ENCODE measurements at places on chromosomes 3 and 15.

- no peak for DNase-seq
These were observed 237.2 kb downstream of the MBNL1 start for GRCh38 chr3:152505926-152506325.

GRCh38 chr15:40764629-40765103 lies 798 bp downstream of the GCHFR start:
- no peak for DNase-seq

- DNase-seq: no peak
These were observed 24.4 kb downstream of the AVEN start for GRCh38 chr15:34014556-34014955.

GRCh38 chr3:99683465-99683864 lies 45.1 kb downstream of the COL8A1 start:
- no peak for DNase-seq

GRCh38 chr3:38453075-38453912 lies at the start of gene ACVR2B:
TSS of gene ACVR2B (plus strand) at chr3:38453890. CDS start at chr3:38454323, 433 bp downstream.
- DNase-seq: peak; percentile 66

DNA sequence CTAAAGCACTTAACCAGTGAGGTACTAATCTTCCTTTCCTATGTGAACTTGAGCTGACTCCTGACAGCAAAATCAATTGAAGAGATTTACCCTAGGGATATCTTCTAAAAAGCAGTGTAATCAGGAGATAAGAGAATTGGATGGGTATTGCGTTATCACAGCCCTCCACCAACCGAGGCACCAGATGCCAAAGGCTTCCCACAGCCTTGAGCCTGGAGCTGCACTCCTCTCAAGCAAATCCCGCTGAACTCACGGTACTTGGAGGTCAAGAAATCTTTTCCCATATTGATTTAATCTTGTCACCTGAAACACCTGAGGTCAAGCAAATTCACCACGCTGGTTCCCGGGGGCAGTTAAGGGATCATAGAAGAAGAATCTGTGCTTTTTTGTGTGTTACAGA lies 346.8 kb downstream of the TBL1XR1 start:
- DNase-seq: no peak

- DNase-seq: no peak
These were observed 79.6 kb downstream of the PCOLCE2 start for GRCh38 chr3:142809259-142809658.

GRCh38 chr15:50315814-50316630 lies 39.0 kb downstream of the GABPB1 start:
- no peak for DNase-seq

GRCh38 chr15:60343221-60343970 lies 54.4 kb downstream of the ANXA2 start:
- DNase-seq: no peak

DNA sequence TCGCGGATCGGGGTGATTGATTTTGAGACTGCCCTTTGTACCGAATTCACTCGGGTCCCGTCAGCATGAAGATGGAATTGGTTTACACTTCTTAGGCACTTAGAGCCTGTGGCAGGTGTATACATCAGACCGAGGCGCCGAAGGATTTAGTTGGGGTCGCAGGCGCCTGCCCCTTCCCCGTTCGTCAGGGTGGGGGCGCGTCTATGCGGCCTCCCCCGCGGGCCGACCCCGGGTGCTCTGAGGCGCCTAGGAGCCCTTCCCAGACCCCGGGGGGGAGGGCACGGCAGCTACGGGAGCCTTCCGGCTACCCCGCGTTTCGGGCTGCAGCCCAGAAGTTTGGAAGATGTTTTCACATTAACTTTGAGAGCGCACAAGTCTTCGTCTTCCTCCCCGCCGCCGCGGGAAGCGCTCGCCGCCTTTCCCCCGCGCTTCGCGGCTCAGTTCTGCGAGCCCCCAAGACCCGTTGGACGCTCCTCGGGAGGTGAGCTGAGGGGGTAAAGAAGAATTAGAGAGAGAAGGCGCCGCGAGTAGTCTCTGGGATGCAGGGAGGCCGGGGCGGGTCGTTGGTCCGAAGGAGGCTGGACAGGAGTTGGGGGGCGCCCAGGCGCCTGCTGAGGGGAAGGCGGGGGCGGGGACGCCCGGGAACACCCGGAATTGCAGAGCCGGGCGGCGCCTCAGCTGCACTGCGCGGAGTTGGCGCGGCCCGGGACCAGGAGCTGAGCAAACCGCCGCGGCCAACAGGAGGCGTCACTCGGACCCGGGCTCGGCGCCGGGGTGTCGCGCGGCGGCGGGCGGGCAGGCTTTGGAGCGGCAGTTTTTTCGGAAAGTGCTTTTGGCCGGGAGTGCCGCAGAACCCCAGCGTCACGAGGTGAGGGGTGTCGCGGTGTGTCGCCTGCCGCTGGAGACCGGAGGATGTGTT lies 780 bp downstream of the TIPARP start:
- DNase-seq: no peak

- no peak for DNase-seq
These were observed 162.4 kb downstream of the ADAMTSL3 start for GRCh38 chr15:83816124-83816883.

- no peak for DNase-seq
These were observed 179.4 kb upstream of the ALCAM start for GRCh38 chr3:105187344-105187743.

- DNase-seq: no peak
These were observed 147.2 kb downstream of the LPP start for GRCh38 chr3:188301147-188301546.

DNA sequence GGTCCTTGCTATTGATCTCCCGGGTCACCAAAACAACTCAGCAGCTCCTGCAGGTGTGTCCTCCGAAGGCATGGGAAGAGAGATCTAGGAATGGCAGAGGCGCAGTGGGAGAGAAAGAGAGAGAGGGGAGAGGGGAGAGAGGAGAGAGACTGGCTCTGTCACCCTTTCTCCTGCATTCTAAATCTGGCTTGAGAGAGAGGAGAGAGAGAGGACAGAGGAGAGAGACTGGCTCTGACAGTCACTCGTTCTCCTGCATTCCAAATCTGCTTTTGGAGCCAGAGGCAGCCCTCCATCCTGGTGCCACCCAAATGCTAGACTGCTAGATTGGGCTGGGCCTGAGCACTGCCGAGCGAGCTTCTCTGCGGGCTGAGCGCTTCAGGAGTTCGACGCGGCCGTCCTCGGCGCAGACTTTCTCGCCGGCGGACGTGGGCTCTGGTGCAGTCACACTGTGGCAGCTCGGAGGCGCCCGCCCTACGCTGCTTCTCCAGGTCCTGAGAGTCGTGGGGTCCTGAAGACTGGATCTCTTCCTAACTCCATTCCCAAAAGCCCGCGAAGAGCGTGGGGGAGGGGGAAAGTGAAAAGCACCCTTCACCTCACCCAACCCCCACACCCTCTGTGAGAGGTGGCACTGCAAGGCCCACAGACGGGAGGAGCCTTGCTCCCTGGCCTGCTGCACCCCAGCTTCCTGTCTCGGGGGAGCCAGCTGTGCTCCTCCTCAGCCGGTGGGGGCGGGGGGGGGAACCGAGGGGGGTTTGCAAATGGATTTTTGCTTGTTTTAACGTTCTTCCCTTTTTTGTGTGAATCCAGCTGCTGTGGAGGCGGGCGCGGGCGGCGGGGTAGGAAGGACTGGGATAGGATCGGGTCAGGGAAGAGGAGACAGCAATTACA lies 222.3 kb downstream of the MEIS2 start:
- no peak for DNase-seq

DNA sequence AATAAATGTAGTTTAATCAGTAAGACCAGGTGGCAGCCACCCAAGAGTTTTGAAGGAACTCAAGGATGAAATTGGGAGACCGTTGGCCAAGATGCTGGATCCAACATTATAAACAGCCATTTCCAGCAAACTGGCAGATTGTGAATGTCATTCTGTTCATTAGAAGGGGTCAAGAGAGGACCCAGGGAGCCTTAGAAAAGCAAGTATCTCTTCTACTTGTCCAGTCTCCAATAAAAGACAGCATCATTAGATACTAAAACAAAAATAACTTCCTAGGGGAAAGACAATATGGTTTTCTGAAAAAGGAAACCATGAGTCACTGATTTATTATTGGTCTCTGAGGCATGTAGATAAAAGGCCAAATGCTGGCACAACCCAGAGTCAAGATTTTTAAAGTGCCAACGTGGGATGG lies 67.9 kb downstream of the GADL1 start:
- no peak for DNase-seq

GRCh38 chr3:100634493-100635272 lies 25.3 kb downstream of the ADGRG7 start:
- DNase-seq: no peak

DNA sequence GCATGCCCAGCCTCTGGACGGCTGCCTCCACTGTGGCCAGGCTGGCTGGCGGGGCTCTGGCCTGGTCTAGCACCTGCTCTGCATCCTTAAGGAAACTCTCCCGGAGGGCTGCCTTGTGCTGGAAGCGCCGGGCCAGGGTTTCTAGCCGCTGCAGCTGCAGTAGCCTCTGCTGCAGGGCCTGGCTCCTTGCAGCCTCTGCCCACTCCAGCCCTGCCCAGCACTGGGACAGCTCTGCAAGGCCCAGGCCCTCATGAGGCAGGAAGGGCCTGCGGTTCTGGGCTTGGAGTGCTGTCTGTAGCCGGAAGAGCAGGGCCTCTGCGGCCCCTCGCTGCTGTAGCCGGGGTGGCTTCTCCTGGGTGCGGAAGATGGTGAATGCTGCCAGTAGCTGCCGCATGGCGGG lies 8.0 kb downstream of the SPTBN5 start:
- no peak for DNase-seq

DNA sequence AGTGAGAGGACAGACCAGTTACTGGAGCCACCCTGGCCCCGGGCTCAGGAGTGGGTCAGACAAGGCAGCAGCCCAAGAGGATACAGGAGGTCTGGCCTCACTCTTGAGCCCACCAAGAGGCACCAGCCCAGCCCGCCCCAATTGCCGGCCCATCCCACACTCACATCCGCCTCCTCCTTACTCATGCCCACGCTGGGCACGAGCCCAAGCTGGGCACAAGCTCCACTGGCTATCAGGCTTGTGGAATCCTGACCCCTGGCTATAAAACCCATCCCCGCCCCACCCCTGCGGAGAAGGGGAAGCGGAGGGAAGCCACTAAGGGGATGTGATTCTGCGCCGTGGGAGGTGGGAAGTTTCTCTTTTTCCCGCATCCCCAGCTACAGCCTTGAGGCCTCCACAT lies 25.9 kb downstream of the ADCY5 start:
- no peak for DNase-seq

DNA sequence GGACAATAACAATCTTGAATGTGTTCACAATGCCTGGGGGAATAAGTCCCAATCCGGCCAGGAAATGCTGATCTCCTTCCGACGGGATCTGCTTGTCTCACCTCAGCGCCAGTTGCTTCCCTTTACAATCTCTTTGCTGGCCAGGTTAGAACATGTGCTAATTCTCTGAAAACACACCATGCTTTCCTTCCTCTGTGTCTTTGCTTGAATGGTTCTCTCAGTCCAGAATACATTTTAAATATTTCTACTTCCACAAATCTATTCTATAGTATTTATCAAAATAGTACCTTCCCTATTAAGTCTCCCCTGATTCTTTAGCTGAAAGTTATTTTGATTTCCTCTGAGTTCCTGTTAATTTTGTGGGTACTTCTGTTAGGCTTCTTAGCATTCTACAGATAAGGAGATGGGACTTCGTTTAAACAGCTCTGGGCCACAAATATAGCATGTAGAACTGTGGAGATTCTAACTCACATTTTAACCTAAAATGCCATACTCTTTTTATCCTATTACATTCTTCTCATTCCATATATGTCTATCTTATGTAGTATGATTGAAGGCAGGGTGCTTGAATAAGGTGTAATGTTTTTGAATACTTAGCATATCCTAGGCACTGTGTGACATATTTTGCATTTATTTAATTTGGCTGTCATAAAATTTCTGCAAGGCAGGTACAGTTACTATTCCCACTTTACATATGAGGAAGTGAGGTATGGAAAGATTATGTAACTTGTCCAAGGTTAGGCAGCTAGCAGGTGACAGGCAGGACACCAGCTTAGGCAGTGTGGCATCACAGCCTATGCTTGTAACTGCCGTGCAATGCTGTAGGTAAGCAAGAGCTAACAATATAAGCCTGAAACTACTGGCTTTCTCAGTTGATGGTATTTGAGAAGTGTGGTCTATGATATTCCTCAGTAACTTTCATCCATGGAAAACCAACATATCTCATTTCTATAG lies 299.8 kb downstream of the LPP start:
- DNase-seq: no peak

DNA sequence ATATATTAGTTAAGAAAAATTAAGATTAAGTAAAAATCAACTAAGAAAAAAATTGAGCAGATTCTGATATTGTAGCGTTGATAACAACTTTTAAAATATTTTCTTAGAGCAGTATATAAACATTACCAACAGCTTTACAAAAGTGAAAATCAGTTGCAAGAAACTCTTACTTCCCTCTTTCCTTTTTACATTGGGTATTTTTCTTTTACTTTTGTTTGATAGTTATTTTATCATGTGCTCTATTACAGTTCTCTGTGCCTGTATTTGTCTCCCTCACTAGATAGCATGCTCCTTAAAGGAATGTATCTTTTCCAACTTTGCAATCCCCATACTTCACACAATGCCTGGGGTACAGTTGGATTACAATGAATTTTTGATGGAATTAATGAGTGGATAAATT lies 87.5 kb upstream of the P3H2 start:
- no peak for DNase-seq

GRCh38 chr3:34547297-34547920 lies 749.0 kb downstream of the PDCD6IP start:
- no peak for DNase-seq

DNA sequence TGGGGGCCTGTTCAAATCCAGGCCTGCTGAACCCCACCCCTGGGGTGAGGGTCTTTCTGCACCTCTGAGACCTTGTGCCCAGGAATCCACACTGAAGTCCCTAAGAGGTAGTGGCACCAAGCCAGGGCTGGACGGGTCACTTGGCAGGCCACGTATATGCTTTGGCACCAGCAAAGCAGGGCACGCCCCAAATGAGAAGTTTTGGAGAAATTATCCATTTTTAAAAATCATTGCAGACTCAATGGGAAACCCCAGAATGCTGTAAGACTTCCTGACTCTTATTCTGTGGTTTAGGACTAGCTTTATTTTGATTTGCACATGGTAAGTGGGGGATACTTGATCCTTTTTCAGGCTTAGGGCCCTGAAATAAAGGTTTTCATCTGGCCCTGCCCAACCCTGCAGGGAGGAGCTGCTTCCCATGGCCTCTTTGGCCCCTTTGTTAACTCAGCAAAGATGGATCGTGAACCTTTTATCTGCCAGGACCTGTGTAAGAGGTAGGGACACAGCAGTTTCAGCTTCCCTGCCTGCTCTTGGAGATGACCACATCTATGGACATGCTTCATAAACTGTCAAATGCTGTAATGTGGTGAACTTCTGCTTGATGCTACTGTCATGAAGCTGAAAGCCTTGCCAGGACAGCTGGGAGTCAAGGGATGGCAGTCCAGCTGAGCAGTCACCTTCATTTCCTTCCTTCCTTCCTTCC lies 88.0 kb downstream of the HMG20A start:
- no peak for DNase-seq

GRCh38 chr15:90683371-90683770 lies 33.8 kb upstream of the BLM start:
- no peak for DNase-seq

- no peak for DNase-seq
These were observed 308.1 kb upstream of the COL8A1 start for GRCh38 chr3:99330281-99330680.

DNA sequence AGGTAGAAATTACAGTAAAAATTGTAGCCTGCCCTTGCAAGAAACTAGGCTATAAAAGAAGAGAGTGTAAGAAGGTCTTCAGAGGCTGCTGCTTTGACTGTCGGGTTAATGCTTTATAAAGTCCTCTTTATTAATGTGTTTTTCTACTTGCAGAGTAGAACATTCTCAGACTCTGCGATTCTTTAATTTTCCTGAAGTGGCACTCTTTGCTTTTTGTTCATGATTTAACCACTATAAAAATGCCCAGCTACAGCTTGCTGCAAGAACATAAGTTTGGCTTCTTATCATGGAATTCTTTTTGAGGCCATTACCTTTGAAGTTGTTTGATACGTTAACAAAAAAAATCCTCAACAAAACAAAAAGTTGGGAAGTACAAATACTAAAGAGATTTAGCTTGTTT lies 33.8 kb downstream of the MFSD1 start:
- no peak for DNase-seq
